ENCODE measurements at places on chromosomes 2 and 18.

DNA sequence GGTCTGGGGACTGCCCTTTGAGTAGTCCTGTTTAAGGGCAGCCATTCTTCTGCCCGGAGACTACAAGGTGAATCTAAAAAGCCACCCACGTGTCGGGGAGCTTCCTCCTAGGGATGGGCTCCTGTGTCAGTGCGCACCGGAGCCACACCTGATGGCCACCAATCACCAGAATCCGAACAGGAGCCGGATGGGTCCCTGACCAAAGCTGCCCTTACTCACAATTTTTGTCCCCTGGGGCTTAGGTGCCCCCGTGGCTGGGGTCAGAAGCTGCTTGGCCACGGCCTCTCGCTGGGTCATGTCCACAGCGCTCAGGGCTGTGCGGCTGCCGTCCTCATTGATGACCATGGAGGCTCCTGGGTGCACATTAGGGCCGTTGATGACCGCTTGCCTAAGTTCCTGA, 30.9 kb downstream of the POLR1A start:
- DNase-seq: no peak

GRCh38 chr2:86372133-86372532, 34.7 kb upstream of the REEP1 start:
- DNase-seq: no peak

DNA sequence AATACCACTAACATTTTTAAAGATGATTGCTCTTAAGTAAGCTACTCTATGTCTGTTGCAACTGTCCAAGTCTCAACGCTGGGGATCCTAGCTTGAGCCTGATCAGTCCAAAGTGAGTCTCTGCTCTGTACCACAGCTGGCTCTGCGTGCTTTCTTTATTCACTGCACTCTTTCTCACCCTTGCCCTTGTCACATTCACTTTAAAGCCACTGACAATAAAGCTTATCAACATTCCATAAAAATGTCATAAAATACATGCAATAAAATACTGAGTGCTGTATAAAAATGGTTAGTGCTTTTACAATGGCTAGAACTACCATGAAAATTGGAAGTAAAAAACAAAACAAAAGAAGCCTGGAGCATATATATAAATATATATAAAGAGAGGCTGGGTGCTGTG, 45.5 kb upstream of the LRRTM4 start:
- no peak for DNase-seq

GRCh38 chr2:119240311-119241204, 16.9 kb downstream of the STEAP3 start:
- peak; percentile 46 for DNase-seq

GRCh38 chr18:6628187-6628586, 101.3 kb upstream of the ARHGAP28 start:
- DNase-seq: no peak

DNA sequence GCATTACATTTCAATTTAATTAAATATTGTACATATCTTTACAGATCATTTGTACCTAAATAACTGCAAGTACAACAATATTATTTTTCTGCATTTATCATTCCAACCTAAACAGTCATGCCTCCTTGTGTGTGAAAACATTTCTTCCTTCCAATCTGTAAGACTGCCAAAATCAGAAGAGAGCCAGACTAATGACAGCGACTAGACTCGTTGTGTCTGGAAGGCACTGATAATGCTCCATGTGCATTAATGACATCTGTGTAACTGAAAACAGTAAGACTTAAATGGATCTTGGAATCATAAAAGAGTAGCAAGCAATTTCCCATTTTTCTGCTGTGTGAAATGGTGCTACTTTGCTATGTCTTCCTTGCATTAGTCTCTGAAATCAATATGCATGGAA, 278.0 kb upstream of the DSEL start:
- no peak for DNase-seq

DNA sequence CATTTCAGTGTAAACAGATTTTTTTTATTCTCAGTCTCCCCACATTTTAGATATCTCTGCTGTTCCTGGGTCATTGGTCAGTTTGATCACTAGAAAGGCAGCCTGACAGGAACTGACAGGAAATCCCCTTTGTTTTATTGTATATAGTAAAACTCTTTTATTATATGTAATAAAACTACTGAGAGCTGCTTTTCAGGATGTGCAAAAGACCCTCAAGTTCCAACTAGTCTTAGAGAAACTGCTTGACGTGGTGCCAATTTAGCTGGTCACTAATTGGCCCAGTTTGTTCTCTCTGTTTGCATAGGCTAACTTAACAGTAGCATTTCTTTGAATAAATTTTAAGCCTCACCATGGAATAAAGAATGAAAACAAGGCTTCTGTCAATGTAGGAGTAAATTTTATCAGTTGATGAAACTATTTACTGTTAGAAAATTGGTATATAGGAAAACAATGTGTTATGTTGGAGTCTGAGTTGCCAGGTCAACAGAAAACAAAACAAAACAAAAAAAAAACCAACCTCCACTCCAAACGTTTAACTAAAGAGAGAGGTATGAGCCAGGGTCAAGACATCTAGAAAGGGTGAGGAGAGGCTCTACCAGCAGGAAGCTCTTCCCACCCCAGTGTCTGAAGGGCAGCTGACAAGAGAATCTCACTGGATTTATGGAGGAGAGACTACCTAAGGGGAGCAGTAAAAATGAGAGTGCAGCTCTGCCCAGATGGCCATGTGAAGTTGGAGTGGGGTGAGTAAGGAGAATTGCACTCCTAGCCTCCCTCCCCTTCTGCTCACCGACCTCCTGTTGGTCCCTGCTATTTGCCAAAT, 184.6 kb downstream of the ST6GAL2 start:
- DNase-seq: no peak

GRCh38 chr2:111133603-111134002, 12.9 kb downstream of the BCL2L11 start:
- DNase-seq: no peak

- no peak for DNase-seq
Observed at GRCh38 chr18:26555804-26556553, 7.6 kb upstream of the KCTD1 start.

GRCh38 chr2:39325966-39326365, 82.2 kb upstream of the CDKL4 start:
- DNase-seq: no peak

DNA sequence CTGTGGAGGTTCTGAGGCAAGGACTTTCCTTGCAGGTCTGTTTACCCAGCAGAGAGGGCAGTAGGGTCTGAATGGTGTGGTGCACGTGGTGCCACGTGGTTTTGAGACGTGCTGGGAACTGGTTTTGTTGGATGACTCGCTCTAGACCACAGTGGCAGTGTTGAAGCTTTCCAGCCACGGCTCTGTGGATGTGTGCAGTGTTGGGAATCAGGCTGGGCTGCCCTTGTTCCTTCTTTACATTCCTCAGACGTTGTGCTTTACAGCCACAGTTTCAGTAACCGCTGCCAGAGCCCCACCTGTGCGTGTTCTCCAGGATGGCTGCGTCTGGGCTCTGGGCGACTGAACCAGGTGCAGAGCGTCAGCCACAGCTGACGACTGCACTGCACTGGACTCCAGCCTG, 8.2 kb downstream of the CTDP1 start:
- no peak for DNase-seq

DNA sequence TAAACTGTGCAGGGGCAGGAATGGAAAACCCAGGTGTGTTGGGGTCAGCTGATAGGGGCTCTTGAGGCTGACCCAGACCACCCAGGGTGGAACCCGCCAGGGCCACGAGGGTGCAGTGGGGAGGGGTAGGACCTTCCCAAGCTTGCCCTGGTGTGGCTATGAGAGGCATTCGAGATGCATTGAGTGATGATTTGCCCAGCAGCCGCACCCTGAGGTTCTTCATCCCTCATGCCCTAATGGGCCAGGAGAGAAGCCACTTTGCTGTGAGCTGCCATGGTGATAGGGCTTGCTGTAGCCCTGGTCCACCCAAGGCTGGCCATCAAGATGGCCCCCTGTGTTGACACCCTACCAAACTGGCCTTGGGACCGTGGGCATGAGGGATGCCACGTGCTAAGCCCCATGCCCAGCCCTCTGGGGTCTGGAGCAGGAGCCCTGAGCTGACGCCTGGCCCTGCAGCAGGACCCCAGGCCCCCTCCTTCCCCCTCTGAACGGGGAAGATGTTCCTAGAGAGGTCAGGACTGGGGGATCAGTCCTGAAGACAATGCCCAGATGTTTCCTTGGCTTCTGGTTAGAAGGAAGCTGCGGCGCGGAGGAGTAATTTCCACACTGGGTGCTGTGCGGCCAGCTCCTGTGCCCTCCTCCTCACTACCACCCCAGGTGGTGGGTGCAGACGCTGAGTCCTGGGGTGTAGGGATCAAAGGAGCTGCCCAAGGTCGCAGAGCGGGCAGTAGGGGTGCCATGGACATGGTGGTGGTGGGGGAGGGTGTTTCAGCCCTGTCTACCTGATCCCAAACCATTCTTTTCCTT, 122.5 kb upstream of the HDAC4 start:
- DNase-seq: no peak

DNA sequence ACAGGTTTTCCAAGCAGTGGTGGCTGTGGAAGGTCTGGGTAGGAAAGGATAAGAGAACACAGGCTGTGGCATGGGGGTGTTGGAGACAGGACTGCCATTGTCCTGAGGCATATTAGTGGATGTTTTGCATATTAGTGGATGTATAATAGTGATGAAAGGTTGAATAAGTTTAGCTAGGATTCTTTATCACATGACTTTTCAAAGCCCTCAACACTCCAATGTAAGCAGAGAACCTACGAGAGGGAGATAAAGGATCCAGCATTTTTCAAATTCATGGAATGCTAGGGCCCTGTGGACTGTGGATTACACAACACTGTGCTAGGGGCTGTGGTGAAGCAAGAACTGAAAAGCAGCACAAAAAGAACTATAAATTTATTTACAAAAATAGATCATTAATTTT, 63.2 kb downstream of the POLE4 start:
- DNase-seq: no peak

DNA sequence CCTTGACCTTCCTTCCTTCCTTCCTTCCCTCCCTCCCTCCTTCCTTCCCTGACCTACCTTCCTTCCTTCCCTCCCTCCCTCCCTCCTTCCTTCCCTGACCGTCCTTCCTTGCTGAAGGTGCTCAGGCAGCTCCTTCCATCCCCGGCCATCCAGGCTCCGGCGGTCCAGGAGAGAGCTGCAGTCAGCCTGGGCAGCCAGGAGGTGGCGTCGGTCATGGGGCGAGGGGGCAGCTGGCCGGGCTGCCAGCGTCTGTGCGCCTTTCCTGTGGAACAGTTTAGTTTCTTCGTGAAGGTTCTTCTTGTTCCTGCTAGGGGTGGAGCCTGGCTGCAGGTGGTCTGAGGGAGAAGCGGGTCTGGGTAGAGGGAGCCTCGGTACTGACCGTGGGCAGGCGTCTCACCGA, 15.7 kb downstream of the GPR35 start:
- DNase-seq: no peak

DNA sequence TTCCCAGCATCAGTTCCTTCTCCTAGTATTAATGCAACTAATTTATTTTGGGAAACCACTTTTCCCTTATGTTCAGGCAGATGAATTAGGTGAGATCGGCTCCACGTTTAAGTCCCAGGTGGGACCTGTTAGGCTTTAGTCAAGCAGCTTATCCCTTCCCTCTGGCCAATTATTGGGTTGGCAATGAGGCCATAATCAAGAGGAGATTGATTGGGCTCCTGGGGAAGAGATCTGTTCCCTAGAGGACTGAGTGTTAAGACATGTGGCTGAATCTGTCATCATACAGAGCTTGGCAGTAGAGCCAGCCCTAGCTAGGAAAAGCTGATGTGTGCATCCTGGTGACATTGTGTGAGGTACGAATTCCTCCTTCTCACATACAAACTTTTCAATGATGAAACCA, 104.4 kb downstream of the PTH2R start:
- DNase-seq: no peak

- DNase-seq: no peak
Observed at GRCh38 chr2:231568785-231569435, 23.8 kb upstream of the TEX44 start.

DNA sequence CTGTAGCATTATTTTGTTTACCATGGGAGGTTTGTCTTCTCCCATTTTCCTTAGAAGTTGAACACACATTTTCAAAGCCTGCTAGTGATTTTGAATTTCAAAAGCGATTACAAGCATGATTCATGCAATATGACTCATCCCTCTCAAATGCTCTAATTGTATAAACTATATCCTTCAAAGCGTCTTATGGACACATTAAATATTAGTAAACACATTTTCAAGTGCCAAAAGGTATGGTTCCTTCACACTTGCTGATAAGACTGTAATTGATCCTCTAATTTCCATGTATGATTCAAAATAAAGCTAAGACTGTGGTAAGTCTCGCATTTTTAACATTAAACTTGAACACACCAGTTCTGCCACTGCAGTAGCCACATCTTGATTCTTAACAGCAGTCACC, 512.9 kb downstream of the LRRTM4 start:
- DNase-seq: peak; percentile 5

DNA sequence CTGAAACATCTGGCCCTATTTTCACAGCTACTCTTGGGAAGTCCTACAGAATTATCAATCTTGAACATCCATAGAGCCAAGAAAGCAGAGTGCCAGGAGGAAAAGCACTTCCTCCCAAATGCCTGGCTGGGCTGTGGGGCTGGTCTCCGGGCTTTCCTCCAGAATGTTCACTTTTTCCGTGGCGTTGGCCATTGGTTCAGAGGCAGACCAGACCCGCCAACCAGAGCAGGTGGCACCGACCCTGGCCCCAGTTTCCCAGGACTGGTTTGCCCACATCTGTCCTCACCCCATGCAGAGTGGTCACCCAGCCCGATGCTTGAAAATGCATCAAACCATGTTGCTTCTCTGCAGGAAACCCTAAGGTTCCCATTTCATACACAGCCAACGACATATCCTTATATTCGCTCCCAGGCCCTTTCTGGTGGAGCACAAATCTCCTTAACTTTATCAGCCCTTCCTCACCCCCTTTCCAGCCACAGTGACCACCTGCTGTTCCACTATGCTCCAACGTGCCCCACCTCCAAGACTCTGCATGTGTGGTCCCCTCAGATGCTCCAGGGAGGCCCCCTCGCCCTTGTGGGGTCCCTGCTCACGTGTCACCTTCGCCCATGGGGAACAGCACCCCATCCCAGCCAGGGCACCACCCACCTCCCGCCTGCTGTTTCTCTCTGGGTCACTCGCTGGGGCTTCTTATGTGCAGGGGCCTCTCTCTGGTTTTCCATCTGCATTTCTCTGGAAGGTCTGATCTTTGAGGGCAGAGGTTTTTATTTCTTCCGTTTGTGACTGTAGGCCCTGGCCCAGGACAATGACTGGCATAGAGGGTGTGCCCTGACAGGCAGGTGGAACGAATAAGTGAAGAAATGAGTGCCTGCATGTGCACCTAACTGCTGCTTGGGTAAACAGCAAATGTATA, 92.9 kb downstream of the PXDN start:
- no peak for DNase-seq

DNA sequence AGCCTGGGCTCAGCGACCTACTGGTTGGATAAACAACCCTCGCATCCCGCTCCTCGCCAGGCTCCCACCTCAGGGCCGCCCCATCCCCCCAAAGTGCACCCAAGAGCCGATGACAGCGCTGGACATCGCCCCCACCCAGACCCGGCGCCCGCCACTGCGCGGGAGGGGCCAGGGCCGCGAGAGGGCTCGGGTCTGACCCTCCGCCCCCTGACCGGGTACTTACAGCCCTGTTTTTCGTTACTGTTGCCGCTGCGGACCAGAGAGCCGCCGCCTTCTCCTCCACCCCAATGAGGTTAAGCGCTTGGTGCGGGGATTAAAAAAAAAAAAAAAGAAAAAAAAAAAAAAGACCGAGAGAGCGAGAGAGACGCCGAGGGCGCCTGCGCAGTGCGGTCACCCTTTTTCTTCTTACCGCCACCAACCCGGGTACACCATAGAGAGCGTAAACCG, at the start of gene CLASP1:
CLASP1 (minus strand) TSS at position 314 of the 447 bp plus-strand sequence. CDS start 43,567 bp downstream, outside the sequence.
- DNase-seq: no peak

- no peak for DNase-seq
Observed at GRCh38 chr2:231347081-231347480, 48.4 kb upstream of the B3GNT7 start.

- no peak for DNase-seq
Observed at GRCh38 chr2:120933693-120934573, 198.3 kb downstream of the GLI2 start.
